H7 (cell line): ENCODE measurements at places on chromosomes 13 and 19.

GRCh38 chr13:52884429-52885010 lies 36.1 kb upstream of the PCDH8 start:
- no peak for DNase-seq

DNA sequence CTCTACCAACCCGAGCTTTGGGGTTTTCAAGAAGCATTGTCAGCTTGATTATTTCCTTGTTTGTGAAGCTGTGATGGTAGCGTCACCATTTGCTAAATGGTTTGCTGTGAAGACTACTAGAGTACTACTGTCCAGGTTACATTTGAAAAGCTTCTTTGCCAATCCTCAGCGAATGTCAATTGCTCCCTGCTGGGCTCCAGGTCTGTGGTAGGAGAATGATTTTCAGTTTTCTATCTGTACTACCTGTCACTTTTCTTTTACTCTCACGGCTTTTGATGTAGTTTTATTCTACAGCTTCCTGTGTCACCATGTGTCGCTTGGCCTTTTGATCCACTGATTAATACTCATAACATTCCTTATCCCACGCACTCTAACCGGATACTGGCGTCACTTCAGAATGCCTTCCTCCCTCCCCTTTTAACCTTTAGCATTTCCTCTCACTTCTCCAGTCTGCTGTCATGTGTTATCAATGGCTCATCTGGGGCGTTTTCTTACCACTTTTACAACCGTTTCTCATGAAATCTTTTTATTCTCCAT lies 7.5 kb upstream of the GPR183 start:
- DNase-seq = no peak

- DNase-seq = no peak
Measured at GRCh38 chr13:107133950-107134349, 566.0 kb upstream of the ARGLU1 start.

GRCh38 chr19:20472854-20473253 lies 92.7 kb downstream of the ZNF737 start:
- DNase-seq = no peak

DNA sequence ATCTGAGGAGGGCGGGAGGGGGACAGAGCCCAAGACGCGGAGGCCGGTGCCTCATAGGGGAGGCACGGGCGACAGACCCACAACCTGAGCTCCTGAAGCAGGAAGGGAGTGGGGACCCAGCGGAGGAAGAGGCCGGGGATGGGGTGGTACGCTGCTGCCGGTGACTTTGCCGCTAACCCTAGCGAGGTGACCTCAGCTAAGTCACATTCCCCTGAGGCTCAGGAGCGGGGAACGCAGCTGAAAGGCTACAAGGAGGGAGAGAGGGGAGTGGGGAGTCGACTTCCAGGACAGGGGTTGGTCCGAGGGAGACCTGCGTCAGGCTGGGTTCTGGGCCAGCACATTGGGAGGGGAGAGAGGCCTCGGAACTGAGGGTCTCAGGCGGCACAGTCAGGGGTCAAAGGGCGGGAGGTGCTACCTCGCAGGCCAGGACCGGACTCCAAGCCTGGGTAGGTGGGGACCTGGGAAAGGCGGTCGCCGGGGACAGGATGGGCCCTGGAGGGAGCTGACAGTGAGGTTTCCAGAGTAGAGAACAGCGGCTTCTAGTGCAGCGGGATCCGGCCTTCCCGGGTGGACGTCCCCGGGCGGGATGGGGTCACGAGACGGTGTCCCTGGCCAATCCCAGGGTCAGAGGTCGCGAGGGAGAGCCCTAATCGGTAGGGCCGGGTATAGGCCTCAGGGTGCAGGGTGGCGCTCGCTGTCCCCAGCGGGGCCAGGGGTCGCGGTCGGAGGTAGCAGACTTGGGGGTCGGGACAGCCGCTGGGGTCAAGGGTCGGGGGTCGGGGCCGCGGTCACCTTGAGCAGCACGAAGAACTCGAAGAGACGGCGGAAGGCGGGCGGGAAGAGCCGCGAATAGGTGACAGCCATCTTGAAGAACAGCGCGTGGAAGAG lies 699 bp downstream of the TMEM259 start:
- DNase-seq = peak; percentile 82

GRCh38 chr19:3017923-3018322 lies 11.2 kb downstream of the TLE2 start:
- no peak for DNase-seq

DNA sequence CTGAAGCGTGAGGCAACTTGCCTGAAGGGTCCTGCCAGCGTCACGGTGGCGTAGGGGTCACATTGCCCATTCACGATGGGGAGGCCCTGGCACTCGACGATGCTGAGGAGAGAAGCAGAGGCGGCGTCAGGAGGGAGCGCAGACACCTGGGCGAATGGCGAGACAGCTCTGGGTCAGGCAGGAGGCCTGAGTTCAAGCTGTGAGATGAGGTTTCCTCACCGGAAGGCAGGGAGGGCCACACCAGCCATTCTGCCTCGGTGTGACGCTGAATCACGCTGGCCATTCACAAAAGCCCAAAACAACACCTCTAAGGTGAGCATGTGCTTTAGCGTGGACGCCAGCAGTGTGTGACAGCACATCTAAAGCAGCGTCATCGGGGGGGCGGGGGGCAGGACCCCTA lies 54.0 kb upstream of the C13orf46 start:
- no peak for DNase-seq

- DNase-seq = peak; percentile 95
Measured at GRCh38 chr19:495402-496111, 729 bp upstream of the MADCAM1 start.

DNA sequence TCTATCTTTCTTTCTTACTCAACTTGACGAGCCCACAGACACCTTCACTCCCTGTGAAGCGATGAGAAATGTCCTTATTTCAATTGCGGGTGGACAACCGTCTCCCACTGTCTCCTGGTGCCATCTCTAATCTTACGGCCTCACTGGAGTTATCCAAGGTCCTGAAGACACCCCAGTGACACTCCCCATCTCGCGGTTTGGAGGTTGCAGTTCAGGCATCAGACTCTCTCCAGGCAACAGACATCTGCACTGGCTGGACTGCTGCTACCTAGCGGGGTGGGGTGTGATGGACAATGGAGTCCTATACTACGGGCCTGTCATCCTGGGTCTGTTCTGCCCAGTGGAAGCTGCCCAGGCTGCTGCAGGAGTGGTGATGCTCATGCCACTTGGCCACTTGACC lies 18.3 kb upstream of the IRS2 start:
- DNase-seq = peak; percentile 42

DNA sequence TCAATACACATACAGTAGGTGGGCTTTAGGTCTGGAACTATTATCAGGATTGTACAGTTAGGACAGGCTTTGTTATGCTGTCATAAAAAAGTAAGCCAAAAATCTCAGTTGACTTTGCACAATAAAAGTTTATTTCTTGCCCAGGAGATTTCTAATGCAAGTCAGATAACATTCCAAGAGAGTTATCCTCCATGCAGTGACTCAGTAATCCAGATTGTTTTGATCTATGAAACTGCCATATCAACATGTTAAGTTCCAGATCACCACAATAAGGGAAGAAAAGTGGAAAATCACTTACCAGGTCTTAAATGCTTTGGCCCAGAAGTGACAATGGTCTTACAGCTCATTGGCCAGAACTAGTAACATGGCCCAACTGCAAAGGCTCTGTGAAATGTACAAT lies 636.2 kb upstream of the KLF12 start:
- no peak for DNase-seq

DNA sequence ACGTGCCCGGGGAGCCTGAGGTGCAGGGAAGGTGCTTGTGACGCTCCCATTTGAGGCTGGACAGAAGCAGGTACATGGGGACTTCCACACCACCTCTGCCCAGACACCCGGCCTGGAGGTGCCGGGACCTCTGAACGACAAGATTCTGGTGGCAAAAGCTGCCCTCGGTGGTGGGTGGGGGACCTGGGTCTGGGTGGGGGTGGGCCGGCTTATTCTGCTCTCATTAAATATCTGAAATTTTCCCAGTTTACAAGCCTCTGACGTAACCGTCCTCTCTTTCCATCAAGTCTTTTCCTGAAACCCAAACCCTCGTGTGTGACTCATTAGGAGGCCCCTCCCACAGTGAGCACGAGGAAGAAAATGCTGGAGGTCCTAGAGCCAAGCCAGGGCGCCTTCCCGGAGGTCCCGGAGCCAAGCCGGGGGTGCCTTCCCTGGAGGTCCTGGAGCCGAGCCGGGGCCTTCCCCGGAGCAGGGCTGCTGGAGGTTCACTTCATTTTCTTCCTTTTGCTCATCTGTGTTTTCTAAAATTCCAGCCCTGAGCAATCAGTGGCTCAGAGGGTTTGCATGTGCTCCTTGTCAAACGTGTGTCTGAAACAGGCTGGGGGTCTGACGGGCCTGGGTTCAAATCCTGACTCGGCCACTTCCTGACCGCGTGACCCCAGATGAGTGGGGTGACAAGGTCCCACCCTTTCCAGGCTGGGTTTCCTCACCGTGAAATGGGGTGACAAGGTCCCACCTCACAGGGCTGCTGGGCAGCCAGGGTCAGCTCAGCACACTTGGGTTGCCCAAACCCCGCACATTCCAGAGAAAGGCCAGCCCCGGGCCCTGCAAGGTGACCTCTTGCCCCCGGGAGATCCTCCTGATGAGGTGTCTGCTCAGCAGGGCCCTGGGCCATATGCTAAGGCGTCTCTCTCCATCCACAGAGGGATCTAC lies 10.0 kb downstream of the CFD start:
- no peak for DNase-seq

DNA sequence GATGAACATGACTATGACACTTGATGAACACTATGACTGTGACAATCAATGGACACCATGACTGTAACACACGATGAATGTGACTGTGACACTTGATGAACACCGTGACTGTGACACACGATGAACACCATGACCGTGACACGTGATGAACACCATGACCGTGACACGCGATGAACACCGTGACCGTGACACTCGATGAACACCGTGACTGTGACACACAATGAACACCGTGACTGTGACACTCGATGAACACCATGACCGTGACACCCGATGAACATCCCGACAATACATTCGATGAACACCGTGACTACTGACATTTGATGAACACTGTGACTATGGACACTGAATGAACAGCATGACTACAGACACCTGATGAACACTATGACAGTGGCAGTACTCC lies 30.9 kb downstream of the ZFR2 start:
- no peak for DNase-seq

DNA sequence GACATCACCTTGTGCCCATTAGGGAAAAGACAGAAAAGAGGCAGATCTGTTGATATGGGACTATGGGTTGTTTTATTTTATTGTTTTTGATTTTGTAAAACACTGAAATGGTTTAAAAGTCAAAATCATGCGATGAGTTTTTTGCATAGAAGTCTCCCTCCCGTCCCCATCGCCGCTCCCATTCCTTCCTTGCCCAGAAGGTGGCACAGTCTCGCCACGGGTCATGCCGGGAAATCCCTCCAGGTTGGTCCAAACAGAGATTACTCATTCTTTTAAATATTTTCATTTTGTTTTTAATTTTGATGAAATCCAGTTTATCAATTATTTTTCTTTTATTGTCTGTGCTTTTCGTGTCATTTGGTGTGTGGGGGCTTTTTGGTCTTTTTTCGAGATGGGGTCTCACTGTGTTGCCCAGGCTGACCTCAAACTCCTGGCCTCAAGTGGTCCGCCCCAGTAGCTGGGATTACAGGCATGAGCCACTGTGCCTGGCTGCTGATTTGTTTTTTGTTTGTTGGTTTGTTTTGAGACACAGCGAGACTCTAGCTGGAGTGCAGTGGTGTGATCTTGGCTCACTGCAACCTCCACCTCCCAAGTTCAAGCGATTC lies 9.2 kb downstream of the PGPEP1 start:
- DNase-seq = peak; percentile 89

GRCh38 chr13:31196992-31197391 lies 2.8 kb upstream of the B3GLCT start:
- no peak for DNase-seq

DNA sequence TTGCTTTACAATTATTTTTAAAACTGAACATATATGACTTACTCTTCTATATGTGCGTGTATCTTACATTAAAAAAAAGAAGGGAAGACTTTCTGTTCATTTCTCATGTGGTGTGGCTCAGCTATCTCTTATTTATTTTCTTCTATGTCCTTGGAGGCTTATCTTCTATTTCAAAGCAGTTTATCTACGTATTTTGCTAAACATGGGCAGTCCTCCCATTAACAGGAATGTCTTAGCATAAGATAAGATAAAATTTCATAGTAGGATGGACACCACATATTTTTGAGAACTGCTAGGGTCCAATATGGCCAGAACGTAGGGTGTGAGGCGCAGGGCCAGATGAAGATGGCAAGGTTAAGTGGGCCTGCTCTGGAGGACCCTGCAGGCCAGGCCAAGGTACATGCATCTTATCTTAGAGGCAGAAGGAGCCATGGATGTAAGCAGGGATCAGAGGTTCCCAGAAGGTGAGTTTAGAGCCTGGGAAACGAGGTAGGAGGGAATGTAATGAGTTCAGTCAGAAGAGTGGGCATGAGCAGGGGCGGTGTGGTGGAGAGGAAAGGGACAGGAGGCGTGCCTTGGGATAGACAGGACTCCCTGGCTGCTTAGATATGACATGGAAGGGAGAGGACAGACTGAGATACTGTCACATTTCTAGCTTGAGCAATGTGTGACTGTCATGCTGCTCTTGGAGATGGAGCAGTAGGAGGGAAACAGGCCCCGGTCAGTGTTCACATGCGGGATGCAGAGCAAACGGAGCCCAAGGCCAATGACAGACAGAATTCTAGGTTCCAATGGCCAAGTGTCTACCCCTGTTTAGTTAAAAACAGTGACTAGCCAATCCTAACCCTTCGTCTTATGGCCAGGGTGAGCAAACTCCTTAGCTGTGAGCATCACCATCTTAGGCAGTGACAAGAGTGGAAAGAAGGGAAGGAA lies 68.6 kb upstream of the MEDAG start:
- no peak for DNase-seq

DNA sequence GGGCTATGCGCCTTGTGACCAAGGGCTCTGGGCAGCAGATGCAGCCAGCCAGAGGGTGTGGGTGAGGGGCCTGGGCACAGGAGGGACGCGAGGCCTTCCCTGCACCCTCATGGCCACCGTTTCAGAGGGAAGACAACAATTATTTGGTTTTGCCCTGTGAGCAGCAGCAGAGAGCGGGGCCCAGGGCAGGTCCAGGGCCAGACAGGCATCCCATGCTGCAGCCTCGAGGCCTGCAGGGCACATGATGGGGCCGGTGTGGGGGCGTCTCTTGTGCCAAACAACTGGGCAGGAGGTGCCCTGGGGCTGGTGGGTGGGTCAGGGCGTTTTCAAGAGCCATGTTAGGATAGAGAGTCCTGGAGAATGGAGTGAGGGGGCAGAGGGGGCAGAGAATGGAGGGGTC lies 79.4 kb downstream of the SCGB2B2 start:
- no peak for DNase-seq

GRCh38 chr13:98385606-98386005 lies 191.3 kb downstream of the STK24 start:
- no peak for DNase-seq

DNA sequence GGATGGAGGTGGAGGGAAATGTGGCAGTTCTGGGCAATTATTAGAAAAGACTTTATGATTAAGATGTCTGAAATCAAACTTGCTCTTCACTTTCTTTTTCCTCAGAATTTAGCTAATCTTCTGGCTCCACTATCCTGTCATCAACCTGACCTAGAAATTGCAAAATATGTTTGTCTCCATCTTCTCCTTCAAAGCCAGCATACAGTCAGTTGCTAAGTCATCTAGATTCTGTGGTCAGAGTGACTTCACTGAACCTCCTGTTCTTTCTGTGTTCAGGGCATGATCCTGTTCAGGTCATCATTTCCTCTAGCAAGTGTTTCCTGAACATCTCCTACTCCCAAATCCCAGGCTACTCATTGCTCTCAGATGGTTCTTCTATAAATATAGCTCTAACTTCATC lies 10.8 kb upstream of the CCNA1 start:
- DNase-seq = no peak
